Mesendoderm (in vitro differentiated cells): ENCODE measurements at places on chromosomes 11 and 22.

GRCh38 chr22:33539902-33540751, 380.1 kb downstream of the LARGE1 start:
- H3K4me1 ChIP-seq: peaks cover 2% of the 10 kb centered on the region
- DNase-seq: no peak
- H3K27me3 ChIP-seq: no peaks in the 10 kb centered on the region
- H3K27ac ChIP-seq: no peak overlapping the region

DNA sequence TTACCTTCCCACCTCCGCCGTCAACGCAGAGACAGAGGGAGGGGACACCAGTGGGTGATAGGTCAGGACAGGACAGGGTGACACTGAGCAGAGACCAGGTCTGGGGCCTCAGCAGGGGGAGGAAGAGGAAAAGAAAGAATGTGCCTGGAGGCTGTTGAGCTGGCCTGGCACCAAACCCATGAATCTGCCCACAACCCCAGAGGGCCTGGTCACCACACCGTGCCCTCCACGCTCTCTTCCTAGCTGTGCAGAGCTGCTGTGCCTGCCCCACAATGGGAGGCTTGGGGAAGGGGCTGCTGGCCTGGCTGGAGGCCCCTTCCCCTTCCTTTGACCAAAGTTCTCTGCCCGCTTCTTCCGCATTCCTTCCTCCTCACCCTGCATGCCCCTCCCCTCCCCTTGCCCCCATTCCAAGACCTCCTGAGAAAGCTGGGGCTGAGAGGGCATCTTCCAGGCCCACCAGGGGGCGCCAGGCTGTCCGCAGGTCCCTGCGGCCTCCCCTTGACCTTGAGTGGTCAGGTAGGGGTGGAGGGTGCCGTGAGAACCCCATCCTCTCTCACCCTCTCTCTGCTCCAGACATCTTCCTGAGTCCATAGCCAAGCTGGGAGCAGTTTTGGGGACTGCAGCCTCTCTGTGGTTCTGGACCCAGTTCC, 11.0 kb upstream of the CACNA1I start:
- H3K4me1 ChIP-seq: no peaks in the 10 kb centered on the region
- DNase-seq: peak; percentile 80

DNA sequence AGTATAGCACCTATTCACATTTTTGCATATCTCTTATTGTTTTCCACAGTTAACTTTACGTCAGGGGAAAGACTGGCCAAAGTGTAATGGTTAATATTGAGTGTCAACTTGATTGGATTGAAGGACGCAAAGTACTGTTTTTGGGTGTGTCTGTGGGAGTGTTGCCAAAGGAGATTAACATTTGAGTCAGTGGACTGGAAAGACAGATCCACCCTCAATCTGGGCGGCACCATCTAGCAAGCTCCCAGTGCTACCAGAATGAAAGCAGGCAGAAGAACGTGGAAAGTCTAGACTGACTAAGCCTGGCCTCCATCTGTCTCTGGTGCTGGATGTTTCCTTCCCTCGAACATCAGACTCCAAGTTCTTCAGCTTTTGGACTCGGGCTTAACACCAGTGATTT, 1900.7 kb upstream of the RAG2 start:
- H3K4me3 ChIP-seq: no peak overlapping the region
- no peak for DNase-seq
- no peaks in the 10 kb centered on the region for H3K27me3 ChIP-seq
- H3K36me3 ChIP-seq: no peaks in the 10 kb centered on the region
- no peak overlapping the region for H3K27ac ChIP-seq

DNA sequence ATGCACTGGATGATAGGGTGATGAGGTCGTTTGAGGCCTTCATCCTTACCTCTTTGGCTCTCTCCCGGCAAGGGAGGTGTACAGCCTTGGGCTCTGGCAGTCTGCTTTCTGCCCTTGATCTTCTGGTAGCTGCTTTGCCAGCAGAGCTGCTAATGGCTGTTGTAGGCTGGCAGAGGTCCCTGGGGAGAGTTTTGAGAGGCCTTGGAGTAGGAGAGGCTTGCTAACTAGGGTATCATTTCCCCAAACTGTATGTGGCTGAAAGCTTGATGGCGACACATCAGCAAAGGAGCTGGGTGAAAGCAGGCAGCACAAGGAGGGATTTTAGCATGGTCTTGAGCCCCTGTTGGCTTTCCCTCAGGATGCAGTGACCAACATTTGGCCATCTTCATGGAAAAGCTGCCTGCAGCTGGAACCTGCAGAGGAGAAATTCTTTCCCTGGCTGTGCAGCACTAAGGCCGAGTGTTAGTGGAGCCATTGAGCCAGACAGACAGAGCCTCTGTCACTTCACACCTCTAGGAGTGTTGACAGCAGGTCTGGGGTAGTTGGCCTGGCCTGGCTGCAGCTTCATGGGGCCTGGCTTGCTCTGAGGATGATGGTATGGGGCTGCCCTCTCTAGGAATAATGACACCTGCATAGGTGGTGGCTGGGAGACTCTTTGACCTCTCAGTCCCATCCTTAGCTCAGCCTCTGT, 3.5 kb upstream of the AMPD3 start:
- peak; percentile 14 for DNase-seq
- no peak overlapping the region for H3K27ac ChIP-seq
- H3K36me3 ChIP-seq: no peaks in the 10 kb centered on the region
- no peak overlapping the region for H3K4me3 ChIP-seq

- H3K36me3 ChIP-seq: no peaks in the 10 kb centered on the region
- H3K27me3 ChIP-seq: no peaks in the 10 kb centered on the region
- H3K4me1 ChIP-seq: peaks cover 2% of the 10 kb centered on the region
- H3K4me3 ChIP-seq: no peak overlapping the region
These were observed 33.1 kb downstream of the LARGE1 start for GRCh38 chr22:33887173-33887572.

DNA sequence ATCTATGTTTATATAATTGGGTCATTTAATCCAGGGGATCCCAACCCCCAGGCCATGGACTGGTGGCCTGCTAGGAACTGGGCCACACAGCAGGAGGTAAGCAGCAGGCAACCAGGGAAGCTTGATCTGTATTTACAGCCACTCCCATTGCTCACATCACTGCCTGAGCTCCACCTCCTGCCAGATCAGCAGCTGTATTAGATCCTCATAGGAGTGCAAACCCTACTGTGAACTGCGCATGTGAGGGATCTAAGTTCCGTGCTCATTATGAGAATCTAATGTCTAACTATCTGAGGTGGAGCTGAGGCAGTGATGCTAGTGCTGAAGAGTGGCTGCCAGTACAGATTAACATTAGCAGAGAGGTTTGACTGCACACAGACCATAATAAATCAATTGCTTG, 32.8 kb downstream of the MS4A2 start:
- H3K27me3 ChIP-seq: no peaks in the 10 kb centered on the region
- H3K4me3 ChIP-seq: no peak overlapping the region
- peak; percentile 60 for DNase-seq
- no peaks in the 10 kb centered on the region for H3K36me3 ChIP-seq
